ENCODE measurements at places on chromosomes 4 and X.

- no peak for DNase-seq
Measured at GRCh38 chr4:58138786-58139668, 1028.8 kb upstream of the IGFBP7 start.

DNA sequence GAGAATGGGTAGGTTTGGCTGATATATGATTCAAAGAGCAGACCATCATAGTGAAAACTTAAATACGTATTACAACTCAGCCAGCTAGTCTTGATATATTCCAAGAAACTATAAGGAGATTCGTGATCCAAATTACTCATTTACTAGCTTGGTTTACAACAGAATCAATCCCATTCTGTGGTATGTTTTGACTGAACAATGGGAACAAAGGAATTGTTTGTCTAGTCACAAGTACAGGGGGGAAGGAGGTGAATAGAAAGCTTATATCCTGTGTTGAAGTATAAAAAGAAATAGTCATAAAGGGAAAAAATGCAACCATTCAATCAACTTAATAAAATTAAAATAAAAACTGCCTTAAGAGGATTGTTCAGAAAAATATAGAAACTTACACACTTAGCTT is 17.0 kb downstream of the C4orf54 start:
- DNase-seq: no peak

- DNase-seq: no peak
Measured at GRCh38 chr4:4386296-4386735, 586 bp upstream of the NSG1 start.

GRCh38 chrX:46250151-46250550 is 295.1 kb downstream of the ZNF674 start:
- DNase-seq: no peak

GRCh38 chrX:49292400-49293362 is 10.8 kb upstream of the GAGE10 start:
- DNase-seq: no peak

DNA sequence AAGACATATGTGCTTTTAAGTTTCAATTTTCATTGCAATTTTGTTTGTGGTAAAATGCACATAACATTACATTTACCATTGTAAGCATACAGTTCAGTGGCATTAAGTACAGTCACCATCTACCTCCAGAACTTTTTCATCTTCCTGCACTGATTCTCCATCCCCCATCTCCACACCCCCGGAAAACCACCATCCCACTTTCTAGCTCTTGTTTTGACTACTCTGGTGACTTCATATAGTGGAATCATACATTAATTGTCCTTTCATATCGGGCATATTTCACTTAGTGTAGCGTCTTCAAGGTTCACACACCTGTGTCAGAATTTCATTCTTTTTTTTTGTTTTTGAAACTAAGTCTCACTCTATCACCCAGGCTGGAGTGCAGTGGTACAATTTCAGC is 143.5 kb downstream of the GPR143 start:
- DNase-seq: no peak

DNA sequence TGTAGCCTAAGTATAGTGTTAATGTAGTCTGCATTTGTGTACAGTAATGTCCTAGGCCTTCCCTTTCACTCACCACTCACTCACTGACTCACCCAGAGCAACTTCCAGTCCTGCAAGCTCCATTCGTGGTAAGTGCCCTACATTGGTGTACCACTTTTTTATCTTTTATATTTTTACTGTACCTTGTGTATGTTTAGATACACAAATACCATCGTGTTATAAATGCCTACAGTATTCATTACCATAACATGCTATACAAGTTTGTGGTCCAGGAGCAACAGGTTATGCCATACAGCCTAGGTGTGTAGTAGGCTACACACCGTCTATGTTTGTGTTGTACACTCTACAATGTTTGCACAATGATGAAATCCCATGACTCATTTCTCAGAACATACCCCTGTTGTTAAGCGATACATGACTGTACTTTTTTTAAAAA is 15.4 kb downstream of the TSPAN5 start:
- no peak for DNase-seq

DNA sequence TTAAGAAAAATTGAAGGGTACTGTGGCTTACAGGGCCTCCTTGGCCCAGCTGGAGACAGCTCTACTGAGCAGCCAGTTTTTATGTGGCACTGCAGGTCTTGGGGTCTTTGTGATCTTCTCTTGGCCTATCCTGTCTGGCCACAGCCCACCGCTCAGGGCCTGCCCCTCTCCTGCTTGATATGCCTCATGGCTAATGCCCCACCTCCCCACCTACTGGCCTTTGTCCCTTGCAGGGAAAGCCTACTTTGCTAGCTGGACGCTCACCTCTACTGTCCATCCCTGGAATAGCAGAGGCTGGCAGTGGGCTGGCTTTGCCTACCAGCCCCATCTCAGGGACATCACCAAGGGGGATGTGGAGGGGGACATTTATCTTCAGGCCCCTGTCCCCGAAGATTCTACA is 134.1 kb downstream of the PJA1 start:
- no peak for DNase-seq

DNA sequence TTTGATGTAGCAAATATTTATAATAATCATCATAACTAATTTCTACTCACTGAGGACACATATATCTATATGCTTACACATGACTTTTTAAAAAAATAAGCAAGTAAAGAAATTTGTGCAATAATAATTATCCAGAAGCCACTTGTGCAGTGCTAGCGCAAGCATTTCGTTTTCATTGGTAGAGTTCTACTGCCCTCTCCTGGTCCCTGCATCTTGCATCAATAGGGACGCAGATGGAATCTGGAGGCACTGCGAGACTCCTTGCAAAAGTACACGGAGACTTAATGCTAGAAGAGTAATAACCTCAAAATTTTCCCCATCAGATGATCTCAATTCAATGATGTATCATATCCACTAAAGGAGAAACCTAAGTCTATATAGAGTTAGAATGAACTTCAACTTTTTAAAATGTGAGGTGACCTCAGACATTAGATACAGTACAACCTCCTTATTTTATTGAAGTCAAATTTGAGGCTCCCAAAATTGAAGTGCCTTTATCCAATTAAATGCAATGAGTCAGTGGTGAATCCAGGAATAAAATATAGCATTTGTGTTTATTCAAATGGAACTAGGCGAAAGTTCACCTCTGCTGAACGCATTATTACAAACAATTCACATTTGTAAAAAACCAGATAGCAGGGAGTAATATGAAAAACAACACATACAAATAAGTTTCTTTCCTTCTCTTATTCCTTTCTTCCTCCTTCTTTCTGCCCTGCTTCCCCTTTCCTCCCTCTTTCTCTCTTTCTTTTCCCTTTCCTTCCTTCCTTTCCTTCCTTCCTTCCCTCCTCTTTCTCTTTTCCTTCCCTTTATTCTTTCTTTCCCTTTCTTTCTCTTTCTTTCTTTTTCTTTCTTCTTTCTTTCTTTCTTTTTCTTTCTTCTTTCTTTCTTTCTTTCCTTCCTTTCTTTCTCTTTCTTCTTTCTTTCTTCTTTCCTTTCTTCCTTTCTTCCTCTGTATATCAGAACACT is 450.0 kb downstream of the ANKRD50 start:
- DNase-seq: peak; percentile 4

DNA sequence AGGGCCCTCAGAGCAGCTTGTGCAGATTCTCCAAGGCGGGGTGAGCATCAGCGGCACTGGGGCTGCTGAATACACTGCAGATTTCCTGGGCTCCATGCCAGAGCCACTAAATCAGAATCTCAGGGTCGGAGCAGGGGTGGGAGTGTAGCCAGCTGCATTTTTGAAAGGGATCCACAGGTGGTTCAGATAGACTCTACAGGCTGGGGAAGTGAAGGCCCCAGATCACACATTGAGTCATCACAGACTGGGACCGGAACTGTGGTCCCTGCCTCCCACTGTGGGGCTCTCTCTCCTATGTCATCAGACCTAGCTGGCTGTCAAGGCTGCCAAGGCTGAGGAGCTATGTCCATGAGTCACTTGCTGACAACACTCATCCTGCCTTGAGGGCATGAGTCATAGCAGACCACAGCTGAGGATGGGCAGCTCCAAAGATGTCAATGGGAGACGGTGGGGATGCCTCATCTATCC is 162.3 kb upstream of the MAMLD1 start:
- peak; percentile 36 for DNase-seq

DNA sequence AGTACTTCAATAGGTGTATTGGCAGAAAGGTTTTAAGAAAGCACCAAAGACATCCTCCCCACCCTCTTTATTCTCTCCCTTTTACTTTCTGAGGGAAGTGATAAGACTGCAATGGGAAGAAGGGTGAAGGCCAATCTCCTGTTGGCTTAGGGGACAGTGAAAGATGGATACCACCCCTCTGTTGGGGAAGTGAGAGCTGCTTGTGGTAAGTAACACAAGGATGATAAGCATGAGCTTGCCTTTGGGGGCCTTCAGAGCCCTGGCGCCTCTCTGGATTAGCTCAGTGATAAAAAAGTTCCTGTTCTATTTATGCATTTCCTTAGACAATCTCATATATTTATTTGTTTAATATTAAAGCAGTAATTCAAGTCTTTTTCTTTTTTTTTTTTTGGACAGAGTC is 5.2 kb upstream of the KLF8 start:
- no peak for DNase-seq

- DNase-seq: no peak
Measured at GRCh38 chr4:138612428-138612827, 370.3 kb upstream of the SLC7A11 start.

DNA sequence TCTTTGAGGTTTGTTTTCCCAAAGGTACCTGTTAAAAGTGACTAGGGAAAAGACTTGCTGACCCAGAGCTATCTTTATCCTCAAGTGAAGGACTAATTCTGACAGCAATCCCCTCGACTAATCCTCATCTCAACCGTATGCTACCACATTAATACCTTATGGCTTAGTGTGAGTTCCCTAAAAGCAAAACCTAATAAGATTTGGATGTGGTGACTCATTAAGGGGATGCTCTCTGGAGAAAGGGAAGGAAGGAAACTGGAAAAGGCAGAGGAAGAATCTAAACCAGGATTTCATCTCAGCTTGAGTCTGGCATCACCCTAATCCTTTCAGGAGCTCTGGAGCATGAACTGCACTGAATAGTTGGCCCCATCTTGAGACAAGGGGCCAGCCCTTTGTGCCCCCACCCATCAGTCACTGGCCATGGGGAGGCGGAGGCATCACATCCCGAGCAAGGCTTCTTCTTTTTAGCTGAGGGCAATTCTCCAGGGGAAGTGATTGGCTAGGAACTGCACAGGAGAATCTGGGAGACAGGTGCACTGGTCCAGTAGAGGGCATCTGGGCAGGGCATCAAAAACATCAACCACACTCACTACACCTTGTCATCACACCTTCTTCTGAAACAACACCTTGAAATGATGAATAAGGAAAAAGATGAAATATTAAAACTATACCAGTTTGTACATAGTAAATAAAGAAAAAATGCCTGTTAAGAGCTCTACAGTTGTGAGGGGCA is 6.9 kb upstream of the BBS7 start:
- no peak for DNase-seq

DNA sequence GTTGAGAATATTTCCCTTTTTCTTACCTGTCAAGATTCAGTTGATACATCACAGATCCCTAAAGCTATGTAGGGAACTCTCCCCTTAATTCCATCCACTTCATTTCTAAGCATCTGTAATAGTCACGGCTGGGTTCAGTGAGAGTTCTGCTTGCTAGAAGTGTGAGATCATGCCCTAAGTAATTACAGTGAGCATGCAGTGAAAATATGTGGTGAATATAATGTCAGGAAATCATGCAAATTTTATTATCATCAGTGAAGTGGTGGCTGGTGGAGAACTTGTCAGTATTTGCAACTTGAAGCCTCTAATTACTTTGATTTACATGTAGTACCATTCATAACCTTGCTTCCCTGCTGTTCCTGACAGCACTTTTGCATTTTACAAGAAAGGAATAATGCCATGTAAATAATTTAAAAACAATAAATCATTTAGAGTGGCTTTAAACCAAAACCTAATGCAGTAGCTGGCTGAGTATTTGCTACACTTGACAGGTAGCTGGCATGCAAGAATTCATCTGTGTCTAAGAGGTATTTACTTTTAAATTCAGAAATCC is 28.3 kb upstream of the CFAP299 start:
- DNase-seq: no peak

DNA sequence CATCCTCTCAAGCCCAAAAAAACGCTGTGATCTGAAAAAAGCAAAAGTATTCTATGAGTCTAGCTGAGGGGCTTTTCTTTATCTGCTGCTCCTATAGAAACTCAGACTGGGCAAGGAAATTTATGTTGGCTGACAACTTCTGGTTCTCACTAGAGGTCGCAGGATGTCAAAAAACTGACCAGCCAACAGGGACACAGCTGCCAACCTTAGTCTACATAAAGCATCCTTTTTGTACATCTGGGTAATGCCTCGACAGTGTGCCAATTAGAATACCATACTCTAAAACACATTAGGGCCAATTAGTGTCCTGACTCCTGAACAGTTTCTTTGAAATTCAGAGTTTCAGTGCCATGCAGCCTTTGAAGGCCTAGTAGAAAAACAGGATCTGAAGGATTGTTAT is 8.8 kb upstream of the TLL1 start:
- no peak for DNase-seq

GRCh38 chr4:57187246-57187645 is 77.1 kb upstream of the IGFBP7 start:
- no peak for DNase-seq

DNA sequence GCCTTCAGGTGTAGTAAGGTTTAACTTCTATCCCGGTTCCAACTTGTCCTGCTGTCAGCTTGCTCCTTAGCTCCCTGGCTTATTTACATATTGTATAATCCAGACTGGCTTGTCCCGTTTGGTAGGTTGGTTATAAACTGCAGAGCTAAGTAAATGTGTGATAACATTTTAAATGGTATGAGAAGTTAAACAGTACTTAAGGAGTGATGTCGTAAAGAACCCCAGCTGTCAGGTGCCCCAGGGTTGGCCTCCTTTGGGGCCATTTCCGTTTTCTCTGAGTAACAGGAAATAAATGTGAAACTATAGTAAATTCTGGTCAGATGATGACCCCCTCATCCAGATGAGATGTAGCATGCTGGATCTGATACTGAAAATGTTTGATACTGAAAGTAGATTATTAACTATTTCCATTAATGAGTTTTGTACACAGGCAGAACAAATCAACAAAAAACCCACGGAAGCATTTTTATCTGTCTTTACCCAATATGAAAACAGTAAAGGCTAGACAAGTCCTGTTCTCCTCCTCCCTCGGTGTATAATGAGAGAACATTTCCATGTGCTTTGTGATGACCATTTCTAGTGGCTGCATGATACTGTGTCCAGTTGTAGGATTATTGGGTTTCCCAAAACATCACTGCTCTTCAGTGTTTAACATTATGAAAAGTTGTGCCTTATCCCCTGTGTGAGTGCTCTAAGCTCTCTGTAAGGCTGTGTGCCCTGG is 22.4 kb downstream of the GAB1 start:
- DNase-seq: no peak

GRCh38 chrX:22276781-22277180 is 4.1 kb downstream of the CBLL2 start:
- no peak for DNase-seq

DNA sequence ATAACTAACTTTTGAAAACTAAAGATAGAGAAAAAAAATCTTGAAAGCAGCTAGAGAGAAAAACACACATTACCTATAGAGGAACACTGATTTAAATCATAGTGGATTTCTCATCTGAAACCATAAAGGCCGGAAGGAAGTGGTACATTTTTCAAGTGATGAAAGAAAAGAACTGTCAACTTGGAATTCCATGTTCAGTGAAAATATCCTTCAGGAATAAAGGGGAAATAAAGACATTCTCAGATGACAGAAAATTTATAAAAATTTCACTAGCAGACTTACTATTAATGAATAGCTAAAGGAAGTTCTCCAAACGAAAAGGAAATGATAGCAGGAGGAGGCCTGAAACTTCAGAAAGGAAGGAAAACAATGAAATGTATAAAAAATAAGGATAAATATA is 7.6 kb upstream of the JADE3 start:
- DNase-seq: no peak

- no peak for DNase-seq
Measured at GRCh38 chr4:35975617-35976355, 268.5 kb downstream of the ARAP2 start.

GRCh38 chr4:117831060-117831683 is 203.1 kb upstream of the NDST3 start:
- no peak for DNase-seq
